ENCODE measurements at places on chromosomes 11 and 22.

- no peak for DNase-seq
These were observed 5.7 kb upstream of the MYEOV start for GRCh38 chr11:69287968-69288882.

- DNase-seq, result no peak
These were observed 113.6 kb downstream of the KCNQ1 start for GRCh38 chr11:2558397-2558796.

GRCh38 chr22:43002202-43002586 is 12.8 kb downstream of the PACSIN2 start:
- peak; percentile 74 for DNase-seq

DNA sequence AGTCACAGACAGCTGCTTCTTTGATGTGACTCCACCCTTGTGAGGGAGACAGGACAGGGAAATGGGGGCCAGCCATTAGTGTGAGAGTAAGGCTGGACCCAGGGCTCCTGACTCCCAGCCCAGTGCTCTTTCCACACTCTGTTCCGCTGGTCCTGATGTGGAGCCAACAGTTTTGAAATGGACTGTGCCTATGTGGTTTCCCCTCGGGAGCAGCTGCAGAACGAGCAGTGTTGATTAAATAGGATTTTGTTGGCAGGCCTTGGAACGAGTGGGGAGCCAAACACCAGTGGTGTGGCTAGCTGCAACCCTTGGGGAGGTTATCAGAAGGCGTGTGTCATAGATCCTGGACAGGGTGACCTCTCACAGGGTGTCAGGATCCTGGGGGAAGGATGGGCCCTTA is 66.5 kb upstream of the AMPD3 start:
- DNase-seq, result no peak

DNA sequence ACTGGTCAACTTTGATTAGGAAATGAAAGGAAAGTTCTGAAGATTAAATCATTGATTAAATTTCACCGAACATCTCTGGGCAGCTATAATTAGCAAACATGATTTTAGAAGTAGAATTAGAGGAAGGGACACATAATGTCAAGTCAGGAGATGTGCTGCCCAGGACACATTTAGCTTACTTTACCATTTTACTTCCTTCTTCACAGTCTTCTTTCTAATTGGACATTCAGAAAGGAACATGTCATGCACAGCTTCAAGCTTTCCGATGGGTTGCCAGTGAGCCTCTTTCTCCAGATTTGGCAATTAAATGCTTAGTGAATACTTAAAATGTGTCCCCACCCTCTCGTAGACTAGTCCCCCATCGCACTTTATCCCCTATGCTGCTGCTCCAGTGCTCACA is 234.7 kb downstream of the FAM76B start:
- DNase-seq, result no peak

GRCh38 chr11:6646071-6646470 is 9.5 kb downstream of the DCHS1 start:
- peak; percentile 82 for DNase-seq

- peak; percentile 5 for DNase-seq
These were observed 1.2 kb downstream of the CCDC34 start for GRCh38 chr11:27361649-27362431.
